ENCODE measurements at places on chromosomes 5 and 9.
A peak's percentile ranks its signal among the peaks of the same experiment; 100 is the strongest.

- DNase-seq, result no peak
Observed at GRCh38 chr5:129118405-129118804, 23.9 kb downstream of the ISOC1 start.

- no peak for DNase-seq
Observed at GRCh38 chr5:27158171-27158570, 119.8 kb upstream of the CDH9 start.

DNA sequence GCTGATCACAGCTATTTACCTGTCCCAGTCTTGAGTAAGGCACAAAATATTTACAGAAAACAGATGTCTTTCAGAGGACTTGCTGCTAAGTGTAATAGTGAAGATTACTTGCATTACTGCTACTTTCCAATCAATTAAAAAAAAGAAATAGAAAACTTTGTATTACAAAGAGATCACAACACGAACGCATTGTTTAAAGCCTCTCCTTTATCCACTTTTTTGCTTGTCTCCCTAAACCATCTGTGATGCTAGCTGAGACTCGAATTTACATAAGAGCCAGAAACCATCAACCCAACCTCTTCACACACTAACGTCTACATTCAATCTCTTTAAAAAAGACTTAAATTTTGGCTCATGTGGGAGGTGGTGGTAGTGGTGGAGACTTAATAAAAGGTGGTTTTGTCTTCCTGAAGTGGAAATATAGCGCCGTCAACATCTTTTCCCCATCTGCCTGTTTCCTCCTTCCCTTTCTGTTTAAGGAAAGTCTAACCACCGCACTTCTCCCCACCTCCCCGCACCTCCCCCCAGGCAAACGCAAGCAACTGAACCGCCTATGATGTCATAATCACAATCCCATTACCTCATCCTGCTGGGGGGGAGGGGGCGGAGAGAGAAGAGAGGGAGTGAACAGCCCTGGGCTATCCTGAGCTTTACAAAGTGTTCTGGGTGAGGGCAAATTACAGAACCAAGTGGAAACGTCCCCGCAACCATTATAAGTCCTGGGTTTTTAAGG, 948 bp upstream of the FAM53C start:
- no peak for DNase-seq

DNA sequence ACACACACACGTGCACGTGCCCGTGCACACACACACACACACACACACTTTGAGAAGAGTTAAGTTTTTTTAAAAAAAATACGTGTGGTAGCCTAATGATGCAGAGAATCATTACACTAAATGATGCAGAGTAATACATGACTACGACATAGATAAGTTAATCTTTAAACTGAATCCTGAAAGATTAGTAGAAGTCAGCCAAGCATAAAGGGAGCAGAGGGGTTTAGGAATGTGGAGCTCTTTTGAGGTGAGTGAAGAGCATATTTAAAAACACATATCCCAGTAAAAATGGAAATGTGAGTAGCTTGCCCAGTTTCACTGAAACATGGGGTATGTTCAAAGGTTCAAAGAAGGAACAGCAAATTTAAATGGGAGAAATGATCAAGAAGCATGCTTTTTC, 61.3 kb upstream of the TYRP1 start:
- no peak for DNase-seq

GRCh38 chr9:123111427-123112014, 78.1 kb downstream of the GPR21 start:
- no peak for DNase-seq

DNA sequence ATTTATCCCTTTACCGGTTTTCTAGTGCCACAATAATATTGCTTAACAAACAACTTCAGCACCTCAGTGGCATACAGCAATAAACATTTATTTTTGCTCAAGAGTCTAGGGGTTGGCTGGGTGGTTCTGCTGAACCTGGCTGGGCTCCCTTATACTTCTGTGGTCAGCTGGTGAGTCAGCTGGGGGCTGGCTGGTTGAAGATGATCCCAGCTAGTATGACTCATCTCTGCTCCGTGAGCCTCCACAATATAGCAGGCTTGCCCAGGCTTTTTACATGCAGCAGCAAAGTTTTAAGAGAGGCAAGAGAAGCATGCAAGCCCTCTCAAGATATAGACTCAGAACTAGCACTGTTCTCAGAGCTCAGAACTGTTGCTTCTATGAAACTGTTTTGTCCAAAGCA, 523.5 kb upstream of the CLINT1 start:
- no peak for DNase-seq

DNA sequence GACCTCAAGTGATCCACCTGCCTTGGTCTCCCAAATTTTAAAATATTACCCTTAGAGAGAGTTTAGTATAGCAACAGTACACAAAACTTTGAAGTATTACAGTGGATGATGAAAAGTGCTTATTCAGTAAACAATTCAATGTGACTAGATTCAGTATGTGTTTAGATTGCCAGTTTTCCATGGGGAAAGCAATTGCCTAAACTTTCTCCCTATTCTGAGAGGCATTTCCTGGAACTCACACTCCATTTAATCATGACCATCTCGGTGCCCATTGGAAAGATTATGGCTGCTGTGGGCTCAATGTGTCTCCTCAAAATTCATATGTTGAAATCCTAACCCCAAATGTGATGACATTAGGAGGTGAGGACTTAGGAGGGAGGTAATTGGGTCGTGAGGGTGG, 38.9 kb upstream of the MYO10 start:
- no peak for DNase-seq

DNA sequence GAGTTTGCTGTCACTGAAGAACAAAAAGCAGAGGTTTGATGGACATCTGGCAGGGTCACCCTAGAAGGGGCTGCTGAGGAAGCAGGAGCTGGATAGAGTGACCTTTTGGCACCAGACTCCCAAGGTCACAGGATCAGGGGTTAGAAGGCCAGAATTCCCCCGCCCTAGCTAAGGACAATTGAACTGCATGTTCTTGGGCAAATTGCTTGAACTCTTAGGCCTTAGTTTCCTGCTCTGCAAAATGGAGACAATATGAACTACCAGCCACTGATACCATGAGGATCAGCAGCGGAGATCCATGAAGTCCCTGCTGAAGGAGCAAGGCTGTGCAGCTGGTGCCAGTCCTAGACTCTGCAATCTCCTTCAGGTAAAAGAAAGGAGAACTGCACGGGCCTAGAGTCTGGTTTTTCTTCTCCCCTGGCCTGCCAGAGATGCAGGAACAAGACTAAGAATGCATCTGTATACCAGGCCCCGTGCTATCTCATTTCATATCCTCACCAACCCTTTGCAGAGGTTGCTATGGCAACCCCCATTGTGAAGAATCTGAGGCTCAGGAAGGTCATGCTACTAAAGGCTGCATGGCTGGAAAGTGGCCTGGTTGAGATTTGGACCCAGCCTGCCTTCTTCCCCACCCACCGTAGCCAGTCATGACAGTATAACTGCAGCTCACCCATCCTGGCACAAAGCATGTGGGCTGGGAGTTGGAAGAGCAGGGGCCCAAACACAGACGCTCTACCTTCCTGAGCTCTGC, 33.7 kb downstream of the CAMK2A start:
- DNase-seq, result no peak

DNA sequence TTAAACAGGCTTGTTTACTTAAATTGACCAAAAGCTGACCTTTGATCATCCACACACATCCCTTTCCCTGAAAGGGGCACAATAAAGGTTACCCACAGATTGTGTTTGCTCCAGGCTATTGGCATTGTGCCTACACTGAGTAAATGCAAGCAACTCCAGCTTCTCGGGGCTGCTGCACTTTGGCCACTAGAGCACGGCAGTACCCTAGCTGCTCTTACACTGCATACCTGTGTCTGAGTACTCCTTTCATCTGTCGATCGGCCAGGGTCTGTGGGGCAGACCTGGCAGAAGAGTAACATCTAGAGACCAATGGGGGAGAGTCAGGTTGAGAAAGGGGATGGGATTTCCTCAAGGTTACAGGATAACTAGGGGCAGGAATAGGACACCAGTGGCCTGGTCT, 281.9 kb upstream of the NMUR2 start:
- no peak for DNase-seq

- DNase-seq, result peak; percentile 85
Observed at GRCh38 chr9:137021979-137022661, 5.9 kb downstream of the ABCA2 start.

GRCh38 chr9:97543561-97543960, 42.1 kb downstream of the TMOD1 start:
- no peak for DNase-seq

DNA sequence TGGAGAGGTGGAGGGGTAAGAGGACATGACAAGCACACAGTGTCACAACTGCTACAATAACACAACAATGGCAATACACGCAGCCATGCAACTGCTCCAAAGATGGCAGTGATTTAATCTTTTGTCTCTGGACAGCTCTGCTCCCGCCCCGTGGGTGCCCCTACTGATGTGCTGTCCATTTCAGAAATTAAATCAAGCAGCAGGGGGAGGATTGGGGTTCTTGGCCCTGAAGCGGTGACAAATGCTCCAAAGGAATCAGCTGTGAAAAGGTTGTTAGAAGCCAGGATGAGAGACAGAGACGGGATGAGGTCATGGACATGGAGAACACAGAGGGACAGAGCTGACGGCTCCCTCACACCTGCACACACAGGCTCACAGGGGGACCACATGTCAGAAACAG, 22.6 kb downstream of the CNTFR start:
- no peak for DNase-seq

DNA sequence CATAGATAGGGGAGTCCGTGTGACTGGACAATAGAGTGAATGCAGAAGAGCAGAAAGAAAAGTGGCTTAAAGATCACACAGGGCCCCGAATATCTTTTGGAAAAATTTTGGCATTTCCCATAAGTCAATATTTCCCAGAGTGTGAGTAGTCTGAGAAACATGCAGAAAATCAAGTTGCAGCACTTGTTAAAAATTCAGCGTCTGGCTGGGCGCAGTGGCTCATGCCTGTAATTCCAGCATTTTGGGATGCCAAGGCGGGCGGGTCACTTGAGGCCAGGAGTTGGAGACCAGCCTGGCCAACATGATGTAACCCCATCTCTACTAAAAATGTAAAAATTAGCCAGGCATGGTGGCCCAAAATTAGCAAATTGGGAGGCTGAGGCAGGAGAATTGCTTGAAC, 227.0 kb downstream of the DRD1 start:
- DNase-seq, result no peak

DNA sequence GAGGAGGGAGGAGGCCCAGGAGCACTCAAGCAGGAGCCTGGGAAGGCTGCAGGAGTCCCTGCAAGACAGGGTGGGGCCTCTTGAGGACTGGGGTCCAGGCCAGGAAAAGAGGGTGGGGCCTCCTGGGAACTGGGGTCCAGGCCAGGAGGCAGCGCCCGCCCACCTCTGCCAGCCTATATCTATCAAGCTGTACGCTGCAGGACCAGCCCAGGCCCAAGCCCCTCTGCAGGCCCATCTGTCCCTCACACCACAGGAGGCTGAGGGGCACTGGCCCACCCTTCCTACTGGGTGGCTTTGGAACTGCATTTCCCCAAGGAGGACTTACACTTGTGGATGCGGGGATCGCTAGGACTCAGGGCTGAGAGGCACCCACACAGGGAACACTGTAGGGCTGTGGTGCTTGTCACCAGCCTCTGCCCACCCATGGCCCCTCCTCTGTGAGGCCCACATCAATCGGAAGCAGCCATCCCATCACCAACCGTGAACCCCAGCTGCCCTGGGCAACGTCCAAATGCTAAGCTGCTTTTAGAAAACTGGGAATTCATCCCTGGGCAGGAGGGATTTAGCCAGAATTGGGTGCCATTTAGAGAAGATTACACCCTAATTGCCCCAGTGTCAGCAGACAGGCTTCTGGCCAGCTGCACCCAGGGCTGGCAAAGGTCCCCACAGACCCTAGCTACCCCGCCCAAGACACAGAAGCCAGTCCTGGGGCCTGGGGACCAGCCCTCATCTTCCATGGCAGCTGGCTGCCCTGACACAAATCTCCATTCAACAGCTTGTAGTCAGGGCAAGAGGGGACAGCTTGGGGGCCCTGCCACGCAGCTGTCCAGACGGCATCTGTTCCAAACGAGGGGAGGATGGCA, 15.3 kb downstream of the BICD2 start:
- no peak for DNase-seq

- no peak for DNase-seq
Observed at GRCh38 chr9:28190981-28191380, 617.7 kb upstream of the C9orf72 start.

GRCh38 chr9:99825172-99826046, 3.7 kb downstream of the NR4A3 start:
- no peak for DNase-seq

- DNase-seq, result no peak
Observed at GRCh38 chr5:176816043-176816745, 5.8 kb downstream of the UNC5A start.

DNA sequence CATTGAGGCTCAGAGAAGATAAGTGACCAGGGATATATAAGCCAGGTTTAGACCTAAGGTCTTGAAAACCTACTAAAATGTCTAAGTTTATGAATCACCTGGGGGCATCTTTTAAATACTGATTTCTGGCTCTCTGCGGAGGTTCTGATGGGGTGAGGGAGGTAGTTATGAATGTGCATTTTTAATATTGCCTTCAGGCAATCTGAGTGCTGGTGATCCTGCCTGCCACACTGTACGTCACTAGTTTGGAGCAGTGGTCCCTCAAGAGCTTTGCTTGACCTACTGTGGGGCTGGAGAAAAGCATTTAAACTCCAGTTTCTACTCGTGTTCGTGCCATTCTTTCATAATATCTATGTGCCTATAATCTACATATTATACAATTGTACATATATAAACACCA, 36.1 kb downstream of the KLF4 start:
- DNase-seq, result no peak

GRCh38 chr5:168290902-168291341, 523 bp upstream of the WWC1 start:
- DNase-seq, result no peak

- DNase-seq, result no peak
Observed at GRCh38 chr5:131005963-131006684, 158.9 kb downstream of the HINT1 start.

GRCh38 chr9:5608298-5609225, 20.3 kb upstream of the RIC1 start:
- DNase-seq, result peak; percentile 47

GRCh38 chr5:23352446-23352845, 155.0 kb upstream of the PRDM9 start:
- DNase-seq, result peak; percentile 21

DNA sequence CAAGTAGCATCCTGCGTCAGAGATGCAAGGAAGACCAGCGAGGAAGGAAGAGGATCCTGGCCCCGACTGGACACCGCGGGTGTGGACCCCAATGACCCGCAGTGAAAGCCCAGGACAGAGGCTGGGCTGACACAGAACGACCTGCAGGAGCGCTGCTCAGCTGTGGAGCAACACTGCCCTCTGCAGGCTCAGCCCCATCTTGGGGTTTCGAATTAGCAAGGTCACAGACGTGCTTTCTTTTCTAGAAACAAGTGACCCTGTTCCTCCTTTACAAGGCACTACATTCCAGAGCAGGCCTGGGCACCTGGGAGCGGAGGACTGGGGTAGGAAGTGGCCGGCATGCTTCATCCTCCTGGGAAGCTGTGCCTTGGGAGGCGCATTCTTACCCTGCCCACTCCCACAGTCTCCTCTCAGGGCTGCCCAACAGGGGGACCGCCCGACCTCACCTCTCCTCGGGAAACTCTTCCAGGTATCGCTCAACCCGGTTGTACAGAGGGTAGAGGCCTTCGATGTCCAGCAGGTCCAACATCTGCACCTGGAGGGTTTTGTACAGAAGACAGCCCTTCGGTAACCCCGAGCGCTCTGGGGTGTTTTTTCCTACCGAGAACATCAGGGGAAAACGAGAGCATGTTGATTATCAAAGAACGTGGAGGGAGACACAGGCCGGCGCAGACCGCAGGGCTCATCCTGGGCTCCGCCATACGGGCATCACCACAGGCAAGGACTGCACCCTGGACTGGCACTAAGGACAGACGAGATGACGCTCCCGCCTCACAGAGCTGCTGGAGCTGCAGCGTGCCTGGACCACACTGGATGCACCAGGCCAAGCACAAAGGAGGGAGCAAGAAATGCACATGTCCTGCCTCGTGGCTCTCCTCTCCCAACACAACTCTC, 35.0 kb downstream of the IPPK start:
- DNase-seq, result peak; percentile 81
